Activated T-cell treated with anti-CD3 and anti-CD28 coated beads for 4 hours (primary cell): ENCODE measurements at places on chromosomes 4 and X.

DNA sequence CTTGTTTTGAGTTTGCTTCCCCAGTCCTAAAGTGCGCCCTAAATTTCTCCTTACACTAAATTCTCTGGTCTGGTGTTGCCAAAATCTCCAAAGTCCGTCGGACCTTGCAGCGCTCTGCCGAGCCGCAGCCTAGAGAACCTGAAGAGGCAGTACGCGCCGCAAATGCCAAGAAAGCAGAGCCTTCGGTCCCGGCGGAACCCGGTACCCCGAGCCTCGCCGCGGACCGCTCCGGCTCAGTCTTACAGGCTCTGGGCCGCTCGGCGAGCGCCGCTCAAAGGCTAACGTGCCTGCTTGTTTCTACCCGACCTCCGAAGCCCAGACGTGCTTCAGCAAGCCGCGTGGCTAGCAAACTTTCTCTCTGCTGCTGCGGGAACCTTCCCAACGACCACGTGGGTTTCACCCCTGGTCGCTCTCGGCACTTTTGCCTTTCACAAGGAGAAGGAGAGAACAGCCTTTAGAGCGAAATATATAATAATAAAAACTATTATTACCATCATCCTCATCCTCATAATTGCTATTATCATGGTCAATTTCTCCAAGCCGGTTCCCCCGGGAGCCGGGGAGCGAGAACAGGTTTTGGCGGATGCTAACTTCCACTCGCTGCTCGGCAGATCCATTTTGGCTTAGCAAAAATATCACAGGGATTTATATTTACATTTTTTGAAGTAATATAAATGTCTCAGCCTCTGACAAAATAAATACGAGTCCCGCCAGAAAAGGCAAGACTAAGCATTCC, 2.2 kb upstream of the HTR2C start:
- DNase-seq: no peak

GRCh38 chr4:41638203-41638602, 100.2 kb downstream of the LIMCH1 start:
- DNase-seq: no peak

- no peak for DNase-seq
These were observed 219.3 kb upstream of the LDB2 start for GRCh38 chr4:17117746-17118145.

GRCh38 chr4:166625018-166625637, 609.2 kb downstream of the SPOCK3 start:
- no peak for DNase-seq

GRCh38 chr4:1500231-1500965, 94.2 kb upstream of the NKX1-1 start:
- DNase-seq: no peak

GRCh38 chr4:6275351-6275750, 5.7 kb downstream of the WFS1 start:
- DNase-seq: no peak

- DNase-seq: no peak
These were observed 334.6 kb downstream of the PCDH10 start for GRCh38 chr4:133483600-133484246.

DNA sequence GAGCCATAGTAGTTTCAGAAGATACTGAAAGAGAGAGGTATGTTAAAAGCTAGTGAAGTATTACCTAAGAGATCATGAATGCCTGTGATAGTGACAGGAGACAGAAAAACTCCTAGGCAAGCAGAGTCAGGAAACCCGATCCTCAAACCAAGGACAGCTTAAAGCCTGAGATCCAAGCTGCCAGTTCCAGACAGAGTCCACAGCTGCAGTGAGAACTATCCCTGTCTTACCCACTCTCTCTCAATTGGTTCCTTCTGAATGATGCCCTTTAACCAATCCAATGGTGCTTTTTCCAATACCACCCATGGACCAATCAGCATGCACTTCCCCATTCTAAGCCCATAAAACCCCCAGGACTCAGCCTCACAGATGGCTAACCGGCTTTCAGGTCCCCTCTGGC, 90.4 kb upstream of the PCDH10 start:
- no peak for DNase-seq

- no peak for DNase-seq
These were observed 343.1 kb downstream of the MID1IP1 start for GRCh38 chrX:39144323-39144722.

- DNase-seq: no peak
These were observed 1.5 kb downstream of the GRID2 start for GRCh38 chr4:92305148-92305877.

- no peak for DNase-seq
These were observed 83.6 kb downstream of the GATB start for GRCh38 chr4:151677193-151677592.

DNA sequence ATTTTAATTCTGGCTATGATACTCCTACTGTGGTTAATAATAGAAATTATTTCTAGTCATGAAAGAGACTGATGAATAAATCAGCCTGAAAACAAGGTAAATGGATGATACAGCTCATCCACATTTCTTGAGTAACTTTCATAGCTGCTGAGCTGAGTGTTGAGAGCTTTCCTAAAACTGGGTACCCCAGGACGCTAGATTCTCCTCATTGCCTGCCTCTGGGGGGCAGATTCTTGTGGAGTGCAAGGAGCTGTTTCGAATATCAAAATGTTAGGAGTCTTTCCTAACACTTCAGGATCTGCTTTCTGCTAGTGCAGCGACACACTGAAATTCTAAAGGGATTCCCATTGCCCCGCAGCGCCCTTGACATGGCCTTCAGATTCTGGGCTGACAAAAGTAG, 2.1 kb downstream of the MND1 start:
- no peak for DNase-seq

- DNase-seq: no peak
These were observed 511 bp upstream of the DUSP21 start for GRCh38 chrX:44843318-44843702.

DNA sequence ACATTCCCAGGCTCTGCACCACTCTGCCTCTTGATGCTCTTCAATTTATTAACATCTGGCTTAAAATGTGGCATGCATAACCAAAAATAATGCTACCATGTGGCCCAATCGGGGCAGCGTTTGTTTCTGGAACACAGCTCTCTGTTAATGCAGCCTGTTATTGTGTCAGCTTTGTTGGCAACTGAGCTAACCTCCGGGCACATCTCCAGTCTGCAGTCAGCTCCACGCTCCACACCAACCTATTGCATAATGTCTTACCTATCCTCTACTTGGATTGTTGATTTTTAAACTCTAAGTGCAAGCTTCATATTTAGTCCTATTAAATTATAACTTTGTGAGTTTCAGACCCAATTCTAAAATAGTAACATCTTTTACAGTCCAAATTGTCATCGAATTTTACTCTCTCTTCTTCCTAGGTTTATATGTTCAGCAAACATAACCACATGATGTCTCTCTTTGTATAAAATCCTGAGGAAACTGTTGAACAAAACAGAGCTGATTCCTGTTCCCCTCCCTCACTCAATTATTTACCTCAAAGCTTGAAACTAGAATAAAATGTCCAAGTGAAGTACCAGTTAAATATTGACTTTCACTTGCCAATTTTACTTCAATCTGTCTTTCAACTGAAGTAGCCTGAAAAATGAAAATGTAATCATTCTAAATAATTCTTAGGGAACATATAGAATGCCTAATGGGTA, 92.2 kb upstream of the RAPGEF2 start:
- DNase-seq: no peak

DNA sequence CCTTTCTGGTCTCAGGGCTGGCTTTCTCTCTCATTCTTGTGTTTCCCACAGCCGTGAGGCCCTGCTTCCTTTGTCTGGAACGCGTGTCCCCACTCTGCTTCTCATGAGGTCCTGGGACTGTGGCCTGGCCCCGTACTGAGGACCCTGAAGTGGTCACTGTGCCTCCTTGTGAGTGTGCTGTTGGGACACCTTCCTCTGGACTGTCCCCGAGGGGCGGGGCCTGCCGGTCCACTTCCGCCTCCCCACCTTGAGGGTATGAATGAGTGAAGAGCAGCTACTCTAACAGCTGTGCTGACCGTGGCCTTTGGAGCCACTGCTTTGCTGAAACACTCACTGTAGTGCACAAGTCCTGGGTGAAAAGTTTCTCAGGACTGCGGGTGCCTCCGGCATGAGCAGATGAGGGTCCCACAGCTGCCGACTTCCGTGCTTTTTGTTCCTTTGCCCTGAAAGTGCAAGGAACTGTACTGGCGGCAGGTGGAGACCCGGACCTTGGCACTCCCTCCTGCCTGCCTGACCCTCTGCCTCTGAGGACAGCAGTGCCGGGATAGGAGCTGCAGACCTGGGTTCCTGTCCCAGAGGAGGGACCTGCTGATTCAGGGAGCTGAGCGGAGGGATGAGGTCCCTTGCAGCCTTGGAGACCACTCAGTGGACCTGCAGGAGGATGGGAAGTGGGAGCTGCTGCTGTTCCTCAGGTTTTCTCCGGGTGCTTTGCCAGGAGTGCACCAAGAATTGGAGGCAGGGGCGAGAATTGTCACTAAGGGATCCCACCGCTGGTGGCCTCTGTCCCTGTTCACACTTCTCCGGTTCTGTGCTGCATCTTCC, 38.0 kb downstream of the HTT-AS start:
- no peak for DNase-seq

GRCh38 chr4:140702096-140702757, 54.0 kb downstream of the TBC1D9 start:
- DNase-seq: no peak

DNA sequence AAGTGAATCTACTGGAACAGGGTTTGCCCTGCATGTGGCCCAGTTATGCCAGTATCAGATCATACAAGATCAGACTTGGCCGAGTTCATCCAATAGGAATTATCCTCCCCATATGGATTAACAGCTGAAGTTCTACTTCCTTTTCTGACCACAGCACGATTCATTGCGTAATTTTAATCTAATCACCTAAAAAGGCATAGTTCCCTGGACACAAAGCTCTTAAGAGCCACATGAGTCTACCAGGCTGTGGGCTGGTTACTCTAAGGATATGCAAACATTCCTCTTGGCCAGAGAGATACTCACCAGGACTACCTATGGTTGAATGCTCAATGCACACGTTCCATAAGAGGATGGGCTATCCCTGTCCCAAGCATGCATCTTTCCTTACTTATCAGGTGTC, 46.9 kb downstream of the CHST7 start:
- DNase-seq: no peak

DNA sequence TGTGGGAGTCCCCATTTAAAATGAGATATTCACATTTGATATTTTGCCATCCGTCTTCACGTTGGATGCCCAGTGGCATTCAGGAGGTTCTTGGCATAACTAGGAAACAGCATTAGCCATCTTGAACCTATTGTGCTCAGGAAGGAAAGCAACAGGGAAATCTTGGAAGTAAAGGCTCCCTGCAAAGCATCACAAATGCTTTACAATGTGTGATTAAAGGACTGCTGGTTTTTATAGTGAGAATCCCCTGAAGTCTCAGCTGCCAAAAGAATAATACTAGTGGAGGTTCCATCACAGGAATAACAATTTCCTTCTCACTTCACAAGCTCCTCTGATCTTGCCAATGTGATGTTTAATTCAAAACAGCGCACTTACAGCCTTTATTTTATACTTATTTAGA, 49.7 kb upstream of the NPNT start:
- no peak for DNase-seq

DNA sequence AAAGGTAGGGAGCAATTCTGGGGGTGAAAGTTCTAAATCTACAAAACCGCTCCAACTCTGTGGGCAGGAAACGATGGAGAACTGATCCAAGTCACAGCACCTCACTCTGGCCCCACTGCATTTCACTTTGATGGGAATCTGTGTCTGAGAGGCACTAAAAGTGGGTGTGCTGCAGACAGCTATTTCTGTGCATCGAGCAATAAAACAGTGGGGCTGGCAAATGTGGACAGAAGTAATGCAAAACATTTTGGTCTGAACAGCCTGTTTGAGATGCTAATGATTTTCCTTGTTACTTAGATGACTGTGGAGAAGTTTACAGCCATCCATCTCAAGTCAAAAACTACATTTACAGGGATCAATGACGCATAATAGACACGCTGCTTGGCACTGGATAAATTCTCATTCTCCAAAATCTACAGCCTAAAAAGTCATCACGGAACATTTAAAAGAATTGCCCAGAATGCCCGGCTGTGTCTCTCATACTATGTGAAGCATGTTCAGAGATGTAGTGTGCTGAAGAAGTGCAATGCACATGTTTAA, 1671.6 kb upstream of the TENM3 start:
- DNase-seq: no peak

DNA sequence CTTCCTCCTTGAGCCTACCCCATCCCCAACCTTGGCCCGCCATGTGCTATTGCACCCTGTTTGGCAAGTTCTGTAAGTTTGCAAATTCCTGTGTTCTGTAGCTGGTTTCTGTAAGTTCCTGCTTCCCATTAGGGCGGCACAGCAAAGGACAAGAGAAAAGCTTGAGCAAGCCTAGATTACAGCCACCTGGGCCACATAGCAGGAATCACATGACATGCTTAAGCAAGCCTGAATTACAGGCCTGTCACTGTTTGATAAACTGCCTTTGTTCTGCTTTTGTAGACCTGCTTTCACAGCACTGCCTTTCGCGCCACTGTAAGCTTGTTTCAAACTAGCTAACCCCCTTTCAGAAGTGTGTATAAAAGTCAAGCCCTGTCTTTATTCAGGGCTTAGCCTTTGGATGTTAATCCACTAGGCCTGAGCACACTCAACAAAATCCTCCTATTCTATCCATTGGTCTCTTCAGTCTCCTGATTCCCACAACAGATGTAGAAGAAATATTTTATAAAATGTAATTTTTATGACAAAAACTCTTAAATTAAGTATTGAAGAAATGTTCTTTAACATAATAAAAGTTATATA, 906.8 kb upstream of the NDST4 start:
- no peak for DNase-seq

- no peak for DNase-seq
These were observed 325 bp upstream of the PF4V1 start for GRCh38 chr4:73852771-73853170.

DNA sequence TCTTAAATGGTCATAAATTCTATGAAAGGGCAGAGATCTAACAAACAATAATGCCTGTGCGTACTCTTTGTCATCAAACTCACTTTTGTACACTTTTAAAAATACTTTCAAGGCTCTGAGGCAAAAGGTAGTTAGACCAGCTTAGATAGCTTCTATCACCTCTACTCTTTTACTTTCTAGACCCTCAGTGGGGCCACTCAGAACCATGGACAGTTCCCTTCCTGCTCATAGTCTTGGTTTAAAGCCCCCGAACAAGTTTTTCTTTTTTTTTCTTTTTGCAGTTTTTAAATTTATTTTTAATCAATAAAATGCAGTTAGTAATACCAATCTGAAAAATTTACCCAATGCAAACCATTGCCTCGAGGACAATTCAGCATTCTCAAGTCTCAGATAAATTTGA, 460.5 kb upstream of the CNKSR2 start:
- no peak for DNase-seq

DNA sequence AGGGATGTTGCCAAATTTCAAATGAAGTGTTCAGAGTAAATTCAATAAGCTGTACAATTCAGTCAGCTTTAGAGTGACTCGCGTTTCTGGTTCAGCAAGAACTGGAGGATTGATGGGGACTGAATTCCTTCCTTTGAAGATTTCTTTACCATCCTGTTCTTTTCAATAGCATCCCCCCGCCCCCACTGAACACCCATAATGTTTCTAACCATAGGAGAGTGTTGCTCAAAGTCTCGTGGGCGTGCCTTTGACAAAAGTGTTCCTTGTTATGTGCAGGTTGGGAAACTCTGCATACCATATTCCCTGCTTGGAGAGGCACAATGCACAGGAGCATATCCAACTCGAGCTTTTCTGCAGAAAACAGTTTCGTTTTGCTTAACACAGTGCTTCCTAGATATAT, 323.5 kb upstream of the CASK start:
- DNase-seq: no peak

GRCh38 chrX:48826135-48826875, at the start of gene ERAS:
Gene ERAS (plus strand): TSS chrX:48826513. CDS start chrX:48829124, 2,611 bp downstream.
- no peak for DNase-seq

- DNase-seq: no peak
These were observed 1911.5 kb upstream of the AGA start for GRCh38 chr4:179353786-179354185.

GRCh38 chr4:85084371-85085094, 118.0 kb upstream of the WDFY3 start:
- no peak for DNase-seq
